ENCODE measurements at places on chromosomes 6 and 20. TPM values are rescaled to one million over a fixed set of nuclear protein-coding genes. Genes with fewer than 3 reads are reported as not detected.

SPATA25 gene
- not detected for total RNA-seq

POM121L2 gene
- not detected for total RNA-seq

CEP162 gene
- total RNA-seq, result 2.0 TPM

GTF3C6 gene
- total RNA-seq, result 19.8 TPM

C2 gene
- 4.9 TPM for total RNA-seq

MCHR2 gene
- total RNA-seq, result not detected
